ENCODE measurements at places on chromosomes 5 and 9.

DNA sequence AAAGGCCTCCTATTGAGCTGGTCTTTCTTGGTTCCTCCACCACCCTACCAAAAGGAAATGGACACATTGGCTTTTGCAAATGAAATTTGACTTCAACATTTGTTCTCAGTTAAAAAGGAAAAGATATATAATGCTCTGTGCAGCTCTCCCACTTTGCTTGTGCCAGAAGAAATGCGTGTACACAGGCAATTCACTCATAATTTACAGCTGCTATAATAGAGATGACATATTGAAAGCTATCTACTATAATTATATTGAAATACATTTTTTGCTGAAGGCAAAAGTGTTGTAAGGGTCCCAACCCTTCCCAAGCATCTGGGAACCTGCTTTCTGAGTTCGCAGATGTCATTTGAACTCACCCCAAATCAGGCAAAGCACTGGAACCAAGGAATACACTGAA lies 173.2 kb downstream of the PBX3 start:
- no peak for DNase-seq

GRCh38 chr9:19597176-19597575 lies 188.4 kb downstream of the ACER2 start:
- DNase-seq: no peak

DNA sequence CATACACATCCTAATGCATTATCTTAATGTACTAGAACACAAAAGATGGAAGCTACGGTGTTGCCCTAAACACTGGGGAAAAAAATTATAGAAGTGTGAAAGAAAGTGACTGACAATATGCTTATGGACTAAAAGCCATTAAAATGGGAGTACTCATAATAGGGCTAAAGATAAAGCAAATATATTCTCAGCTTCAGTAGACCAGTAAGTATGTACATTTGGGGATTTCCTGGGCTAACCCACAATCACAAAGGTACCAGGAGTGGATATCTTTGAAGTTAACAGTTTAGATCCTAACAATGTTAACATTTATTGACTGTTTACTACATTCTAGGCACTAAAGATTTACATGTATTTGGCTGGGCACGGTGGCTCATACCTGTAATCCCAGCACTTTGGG lies 36.9 kb downstream of the PTGER4 start:
- DNase-seq: no peak

DNA sequence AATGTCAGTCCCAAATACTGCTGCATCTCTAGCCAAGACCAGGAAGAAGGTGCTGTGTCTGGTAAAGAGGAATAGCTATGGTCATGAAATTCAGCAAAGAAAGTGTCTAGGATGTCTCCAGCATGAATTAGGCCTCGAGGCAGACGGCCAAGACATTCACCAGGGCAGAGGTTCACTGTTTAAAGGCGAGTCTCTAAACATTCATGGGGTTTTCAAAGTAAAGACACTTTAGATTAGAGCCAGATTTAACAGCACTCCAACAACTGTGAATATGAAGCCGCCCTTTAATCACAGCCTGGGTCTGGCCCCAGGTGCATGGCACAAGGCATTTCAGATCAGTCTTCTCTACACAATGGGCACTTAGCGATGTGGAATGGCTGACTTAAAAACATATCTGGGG lies 95.0 kb downstream of the ANKH start:
- no peak for DNase-seq

DNA sequence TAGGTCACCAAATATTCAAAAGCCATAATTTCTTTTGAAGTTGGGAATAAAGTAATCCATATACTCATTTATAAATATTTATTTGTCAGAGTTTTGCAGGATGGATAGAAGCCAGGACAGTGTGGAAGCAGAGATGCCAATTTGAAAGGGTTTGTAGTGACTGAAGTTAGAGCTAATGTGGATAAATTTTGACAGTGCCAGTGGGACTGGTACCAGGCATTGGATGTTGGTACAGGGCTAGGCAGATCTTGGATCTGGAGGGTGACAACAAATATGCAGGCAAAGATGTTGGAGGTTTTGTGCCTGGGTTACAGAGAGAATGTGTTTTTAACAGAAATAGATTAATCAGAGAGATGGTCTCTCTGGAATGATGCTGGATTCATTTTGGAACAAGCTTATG lies 135.6 kb downstream of the DMRTA1 start:
- no peak for DNase-seq

DNA sequence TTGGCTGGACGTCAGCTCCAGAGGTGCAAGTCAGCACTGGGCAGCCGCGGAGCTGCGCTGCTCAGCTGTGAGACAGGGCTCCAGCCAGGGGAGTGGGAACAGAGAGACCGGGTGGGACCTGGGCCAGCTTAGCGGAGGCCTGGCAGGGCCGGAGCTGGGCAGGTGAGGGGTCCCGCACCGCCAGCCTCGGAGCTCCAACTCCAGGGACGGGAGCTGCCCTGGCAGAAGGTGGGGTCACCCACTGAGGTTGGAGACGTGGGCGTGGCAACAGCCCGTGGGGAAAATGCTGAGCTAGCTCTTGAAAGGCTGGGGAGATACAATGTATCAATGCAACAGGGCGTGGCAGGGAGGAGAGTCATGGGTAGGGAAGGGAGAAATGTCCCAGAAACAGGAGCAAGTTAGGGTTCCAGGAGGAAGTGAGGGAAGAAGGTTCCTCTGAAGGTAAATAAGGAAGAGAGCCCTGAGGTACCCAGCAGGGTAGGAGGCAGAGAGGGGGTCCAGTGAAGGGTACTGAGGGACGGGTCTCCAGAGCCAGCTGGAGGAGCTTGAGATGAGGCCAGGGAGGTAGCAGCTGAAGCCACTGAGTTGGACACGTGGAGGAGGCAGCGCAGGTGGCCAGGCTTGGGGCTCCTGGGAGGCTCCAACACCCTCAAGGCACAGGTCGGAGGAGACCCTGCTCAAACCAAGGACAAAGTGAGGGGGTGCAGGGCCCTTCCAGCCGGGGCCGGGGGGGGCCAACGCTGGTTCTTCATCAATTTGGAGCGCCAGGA lies 736 bp upstream of the NKD2 start:
- DNase-seq: no peak

DNA sequence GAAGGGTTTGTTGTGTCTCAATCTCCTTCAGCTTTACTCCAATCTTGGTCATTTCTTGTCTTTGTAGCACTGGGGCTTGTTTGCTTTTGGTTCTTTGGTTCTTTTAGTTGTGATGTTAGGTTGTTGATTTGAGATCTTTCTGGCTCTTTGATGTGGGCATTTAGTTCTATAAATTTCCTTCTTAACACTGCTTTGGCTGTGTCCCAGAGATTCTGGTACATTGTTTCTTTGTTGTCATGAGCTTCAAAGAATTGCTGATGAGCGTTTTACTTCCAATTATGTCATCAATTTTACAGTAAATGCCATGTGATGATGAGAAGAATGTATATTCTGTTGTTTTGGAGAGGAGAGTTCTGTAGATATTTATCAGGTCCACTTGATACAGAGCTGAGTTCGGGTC lies 353.3 kb downstream of the MAN2A1 start:
- no peak for DNase-seq

GRCh38 chr5:143659599-143660238 lies 152.2 kb upstream of the HMHB1 start:
- no peak for DNase-seq

DNA sequence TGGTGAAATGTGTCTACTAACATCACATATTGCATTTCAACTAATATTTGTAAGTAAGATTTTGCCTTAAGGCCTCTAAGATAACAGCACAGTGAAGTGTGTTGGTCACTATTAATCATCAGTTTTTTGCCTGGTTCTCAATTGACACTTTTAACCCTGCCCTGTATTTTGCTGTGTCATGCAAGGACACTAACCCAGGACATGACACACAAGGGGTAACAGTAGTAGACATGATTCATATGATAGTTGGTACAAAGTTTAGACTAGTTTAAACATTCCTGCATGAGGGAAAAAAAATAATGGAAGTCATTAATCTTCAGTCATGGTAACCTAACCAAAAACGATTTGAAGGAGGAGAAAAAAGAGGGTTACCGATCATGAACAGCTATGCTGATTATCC lies 207.0 kb downstream of the DEPDC1B start:
- DNase-seq: no peak

GRCh38 chr5:65332591-65332990 lies 149.1 kb downstream of the ADAMTS6 start:
- no peak for DNase-seq

DNA sequence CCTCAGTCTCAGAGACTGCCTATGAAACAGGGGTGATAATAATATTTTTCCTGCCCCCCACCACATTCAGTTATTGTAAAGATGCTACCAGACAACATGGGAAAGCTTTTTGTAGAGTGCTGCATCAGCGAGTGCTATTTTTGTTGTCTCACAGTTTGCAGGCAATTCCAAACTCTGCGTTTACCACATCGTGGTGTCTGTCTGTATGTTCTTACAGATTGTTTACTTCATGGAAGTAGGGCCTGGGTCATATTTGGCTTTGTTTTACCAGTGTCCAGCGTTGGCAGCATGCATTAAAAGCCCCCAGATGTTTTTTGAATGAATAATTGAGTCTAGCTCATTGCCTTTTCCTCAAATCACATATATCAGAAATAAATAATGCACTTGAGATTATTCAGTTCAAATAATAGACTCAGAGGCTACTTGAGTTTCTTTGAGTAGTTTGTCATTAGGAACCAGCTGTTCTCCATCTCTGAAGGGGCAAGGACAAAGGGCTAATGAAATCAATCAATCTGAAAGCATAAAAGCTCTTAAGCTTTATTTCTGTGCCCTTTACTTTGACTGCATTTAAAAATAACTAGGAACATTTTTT lies 243.7 kb downstream of the CWC27 start:
- DNase-seq: peak; percentile 56

DNA sequence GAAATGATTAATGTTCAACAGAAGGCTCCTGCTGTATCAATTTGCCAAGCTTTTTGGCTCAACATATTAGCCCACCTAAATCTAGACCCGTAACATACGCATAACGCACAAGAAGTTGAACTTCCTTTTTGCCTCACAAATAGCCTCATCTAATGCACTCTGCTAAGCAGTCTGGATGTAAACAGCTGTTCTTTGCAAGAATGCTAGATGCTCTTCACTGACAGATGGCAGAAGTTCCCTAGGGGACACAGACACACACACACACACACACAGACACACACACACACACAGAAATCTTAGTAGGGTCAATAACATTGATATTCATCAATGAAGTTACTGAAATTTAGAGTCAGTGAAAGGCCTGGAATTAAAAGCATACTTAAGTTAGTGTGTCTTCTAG lies 13.2 kb upstream of the PCA3 start:
- peak; percentile 27 for DNase-seq

Measured in NCI-H524 treated with DMSO at 0.1 percent for 48 hours (cell line).